ENCODE measurements at places on chromosomes 12 and 14.

- DNase-seq = peak; percentile 86
Measured at GRCh38 chr14:23567186-23568020, at the start of gene AP1G2. AP1G2 (minus strand) TSS chr14:23567791; CDS start chr14:23567314, 477 bp downstream.

- no peak for DNase-seq
Measured at GRCh38 chr12:17810399-17810798, 279.6 kb downstream of the RERGL start.

GRCh38 chr14:22623047-22623446, 21.1 kb downstream of the OR6J1 start:
- no peak for DNase-seq

- DNase-seq = no peak
Measured at GRCh38 chr14:105487986-105488777, 1.5 kb downstream of the CRIP1 start.

DNA sequence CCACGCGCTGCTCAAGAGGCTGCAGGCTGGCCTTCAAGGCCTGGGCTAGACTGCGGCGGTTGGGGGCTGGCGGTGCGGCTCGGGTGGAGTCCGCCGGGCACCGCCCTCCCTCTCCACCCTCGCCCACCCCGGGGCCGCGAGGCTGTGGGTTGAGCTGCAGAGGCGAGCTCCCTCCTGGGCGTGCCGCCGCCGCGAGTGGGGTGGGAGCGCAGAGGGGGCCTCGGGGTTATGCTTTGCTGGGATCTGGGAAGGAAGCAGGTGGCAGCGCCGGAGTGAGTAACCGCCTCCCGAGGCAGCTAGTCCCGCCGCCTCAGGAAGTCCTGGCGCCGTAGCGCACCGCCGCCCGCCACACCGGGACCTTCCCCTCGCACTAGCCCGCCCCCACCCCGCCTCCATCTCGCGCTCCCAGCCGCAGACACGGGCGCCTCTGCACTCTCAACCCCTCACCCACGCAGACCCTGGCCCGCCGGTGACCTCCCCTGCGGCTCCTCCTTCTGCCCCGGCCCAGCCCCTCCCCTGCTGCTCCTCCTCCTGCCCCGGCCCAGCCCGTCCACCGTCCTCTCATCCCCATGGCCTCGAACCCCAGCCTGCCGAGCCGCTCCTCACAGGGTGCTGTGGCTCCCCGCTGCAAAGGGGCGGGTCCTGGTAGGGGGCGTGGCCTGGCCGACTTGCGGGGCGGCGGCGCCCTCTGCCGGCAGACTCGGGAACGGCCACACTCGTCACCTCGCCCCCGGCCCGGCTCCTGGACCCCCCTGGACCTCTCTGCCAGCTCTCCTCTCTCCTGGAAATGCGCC, 16.6 kb downstream of the TAMALIN start:
- DNase-seq = peak; percentile 95

GRCh38 chr12:11807458-11807857, 158.0 kb downstream of the ETV6 start:
- DNase-seq = no peak

DNA sequence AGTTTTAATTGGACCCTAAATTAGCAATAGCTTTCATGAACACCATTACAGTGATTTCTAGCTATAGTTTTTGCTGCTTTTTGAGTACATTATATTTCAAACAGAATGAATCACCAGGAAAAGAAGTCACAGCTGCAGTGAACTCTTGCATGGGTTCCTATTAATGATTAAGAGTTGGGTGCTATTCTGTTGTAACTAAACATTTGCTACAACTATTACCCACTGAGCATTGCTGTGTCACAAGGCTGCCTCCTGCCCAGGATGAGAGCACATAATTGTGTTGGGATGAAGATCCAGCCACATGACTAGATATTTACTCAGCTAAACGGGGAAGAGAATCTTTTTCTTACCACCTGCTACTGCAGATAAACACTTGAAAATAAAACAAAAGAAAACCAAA, 152.7 kb downstream of the GXYLT1 start:
- DNase-seq = no peak

DNA sequence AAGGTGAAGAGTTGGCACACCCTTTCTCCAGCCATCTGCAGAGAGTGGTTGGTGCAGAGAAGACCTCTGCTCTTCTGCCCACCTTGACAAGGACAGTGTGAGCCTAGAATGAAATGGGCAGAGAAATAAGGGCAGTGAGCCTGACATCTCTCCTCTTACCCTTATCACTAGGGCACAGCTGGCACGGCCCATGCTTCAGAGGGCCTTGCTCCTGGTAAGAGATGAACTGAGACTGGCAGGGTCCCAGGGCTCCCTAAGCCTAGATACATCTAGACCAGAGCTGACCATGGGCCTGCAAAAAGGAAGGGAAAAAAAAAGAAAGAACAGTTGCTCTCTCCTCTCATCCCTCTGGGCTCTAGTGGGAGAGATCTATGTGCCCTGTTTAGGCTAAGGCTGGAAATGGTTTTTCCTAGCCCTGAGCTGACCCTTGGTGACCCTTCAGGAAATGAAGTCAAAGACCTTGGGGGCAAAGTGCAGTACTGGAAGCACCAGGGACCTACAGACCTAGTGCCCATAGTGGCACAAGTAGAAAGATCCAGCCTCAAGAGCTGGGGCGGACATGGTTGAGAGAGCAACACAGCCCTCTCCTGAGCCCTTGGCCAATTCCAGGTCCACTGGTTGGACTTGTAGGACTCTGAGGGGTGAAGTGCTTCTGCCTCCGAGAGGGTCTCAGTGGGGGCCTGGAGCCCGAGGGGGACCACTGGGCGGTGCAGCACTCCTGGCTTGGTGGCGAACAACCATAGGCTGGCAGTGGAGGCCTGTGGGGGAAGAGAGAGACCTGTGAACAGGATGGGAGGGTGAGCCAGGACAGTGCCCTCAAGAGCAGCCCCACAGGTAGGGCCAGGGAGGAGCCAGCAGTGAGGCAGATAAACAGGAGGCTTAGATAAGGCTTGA, 22.0 kb downstream of the PRPF40B start:
- no peak for DNase-seq

DNA sequence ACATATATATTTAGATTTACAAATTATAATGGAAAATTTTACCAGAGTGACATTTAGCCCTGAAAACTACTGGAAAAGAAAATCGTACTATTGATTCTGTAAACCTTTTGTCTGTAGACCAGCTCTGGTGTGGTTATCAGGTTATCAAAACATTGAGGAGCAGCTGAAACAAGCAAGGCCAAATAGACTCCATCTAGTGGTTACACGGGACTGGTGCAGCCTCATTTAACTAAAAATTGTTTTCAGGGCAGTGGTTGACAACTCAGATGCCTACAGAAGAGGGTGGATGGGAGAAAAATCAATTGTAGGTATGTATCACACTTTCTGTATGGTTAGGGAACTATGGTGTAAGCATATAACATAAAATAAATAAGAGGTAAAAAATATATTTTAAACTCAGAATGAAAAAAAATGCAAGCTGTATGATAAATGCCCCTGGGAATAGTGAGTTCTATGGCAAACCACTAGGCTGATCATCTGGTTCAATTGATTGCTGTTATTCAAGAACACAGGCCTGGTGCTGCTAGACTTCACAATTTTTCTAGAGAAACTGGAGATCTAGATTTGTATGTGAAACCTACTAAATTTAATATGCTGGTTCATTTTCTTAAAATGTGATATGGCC, 51.2 kb downstream of the ACSS3 start:
- peak; percentile 39 for DNase-seq

- DNase-seq = no peak
Measured at GRCh38 chr14:87629788-87630187, 363.2 kb downstream of the GALC start.

- DNase-seq = no peak
Measured at GRCh38 chr12:46744283-46744682, 81.5 kb downstream of the SLC38A4 start.

DNA sequence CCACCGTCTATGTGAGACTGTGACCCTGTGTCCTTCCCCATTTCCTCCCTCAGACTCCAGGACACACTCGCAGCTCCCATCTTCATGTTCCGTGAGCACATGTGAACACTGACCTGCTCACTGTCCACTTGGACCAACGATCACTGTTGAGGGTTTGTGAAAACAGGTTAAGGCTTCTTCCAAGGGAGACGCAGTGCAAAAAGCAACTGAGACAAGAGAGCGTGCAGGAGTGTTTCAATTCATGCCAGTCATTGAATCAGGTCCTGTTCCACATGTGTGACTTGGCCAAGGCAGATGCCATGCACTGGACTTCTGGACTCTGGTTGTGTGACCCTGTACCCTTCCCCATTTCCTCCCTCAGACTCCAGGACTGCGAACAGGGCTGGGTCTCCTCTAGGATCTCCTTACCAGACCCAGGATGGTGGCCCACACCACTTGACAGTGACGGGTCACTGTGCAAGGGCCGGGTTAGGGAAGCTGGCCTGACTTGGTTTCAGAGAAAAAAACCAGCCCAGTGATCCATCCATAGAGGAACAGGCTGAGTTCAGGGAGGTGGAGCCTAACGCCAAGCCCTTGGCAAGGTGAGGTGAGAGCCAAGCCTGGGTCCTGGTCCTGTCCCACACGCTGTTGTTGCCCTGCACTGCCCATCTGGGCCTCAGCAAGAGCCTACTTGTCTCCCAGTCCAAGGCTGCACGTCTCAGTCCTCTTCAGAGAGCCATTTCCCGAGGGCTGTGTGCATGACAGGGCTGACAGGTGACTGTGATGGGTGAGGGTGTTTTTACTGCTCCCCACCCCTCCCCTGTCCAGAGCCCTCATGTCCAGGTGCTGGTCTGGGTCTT, 5.7 kb upstream of the KRT5 start:
- no peak for DNase-seq

DNA sequence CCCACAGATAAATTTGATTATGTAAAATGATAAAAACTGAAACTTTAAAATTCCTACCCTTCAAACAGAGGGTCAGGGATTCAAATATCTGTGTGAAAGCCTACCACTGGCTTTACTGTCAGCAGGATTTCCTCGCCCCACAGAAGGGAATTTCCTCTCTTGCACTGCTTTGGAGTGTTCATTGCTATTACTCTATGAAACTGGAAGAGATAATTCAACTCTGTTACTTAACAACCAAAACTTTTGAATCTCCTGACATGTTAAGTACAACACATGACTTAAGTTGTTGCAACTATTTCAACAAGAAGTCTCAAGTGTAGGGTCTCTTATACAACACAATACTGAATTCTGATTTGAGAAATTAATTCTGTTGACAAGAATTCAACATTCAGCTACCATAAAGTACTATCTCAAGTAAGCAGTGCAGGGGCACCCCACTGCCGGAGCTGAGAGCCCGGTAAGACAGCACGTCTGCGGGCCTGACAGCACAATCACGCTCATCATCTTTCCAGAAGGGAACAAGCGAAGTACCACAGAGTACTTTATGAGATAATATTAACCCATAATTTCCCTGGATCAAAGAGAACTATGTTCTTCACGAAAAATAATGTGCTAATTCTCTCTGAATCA, 22.9 kb downstream of the DICER1 start:
- no peak for DNase-seq

DNA sequence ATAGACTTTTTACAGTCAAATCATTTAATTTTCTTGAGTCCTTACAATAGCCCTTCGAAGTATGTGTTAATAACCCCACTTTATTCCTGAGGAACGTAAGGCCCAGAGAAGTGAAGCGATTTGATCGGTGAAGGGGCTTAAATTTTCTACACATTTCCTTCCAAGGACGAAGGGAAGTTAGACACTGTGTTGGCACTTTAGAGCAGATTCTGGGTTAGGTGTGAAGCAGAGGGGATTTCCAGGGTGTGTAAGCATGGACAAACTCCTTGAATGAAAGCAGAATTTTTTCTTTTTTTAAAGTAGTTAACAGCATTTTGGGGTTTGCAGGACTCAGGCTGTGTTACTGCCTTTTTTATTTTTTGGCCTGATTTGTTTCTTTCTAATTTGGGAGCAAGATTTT, 38.9 kb downstream of the PRORP start:
- no peak for DNase-seq
